ENCODE measurements at places on chromosomes 5 and 9.

DNA sequence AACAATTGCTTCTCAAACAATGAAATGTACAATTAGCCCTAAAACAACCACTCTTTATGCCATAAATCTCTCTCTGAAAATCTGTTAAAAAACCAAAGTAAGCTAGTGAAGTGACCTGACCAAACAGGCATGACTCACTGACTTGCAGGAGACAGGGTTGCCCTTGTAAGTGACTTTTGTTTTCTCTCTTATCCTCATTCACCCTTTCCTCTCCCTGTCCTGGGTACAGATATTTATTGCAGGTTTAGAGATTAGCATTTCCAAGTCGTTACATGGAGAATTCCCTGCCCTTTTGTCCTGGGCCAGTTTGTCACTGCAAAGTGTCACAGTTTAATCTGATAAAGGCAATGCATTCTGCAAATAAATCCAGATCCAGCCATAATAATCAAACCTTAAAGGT, 484.2 kb downstream of the IRX1 start:
- no peak for DNase-seq

DNA sequence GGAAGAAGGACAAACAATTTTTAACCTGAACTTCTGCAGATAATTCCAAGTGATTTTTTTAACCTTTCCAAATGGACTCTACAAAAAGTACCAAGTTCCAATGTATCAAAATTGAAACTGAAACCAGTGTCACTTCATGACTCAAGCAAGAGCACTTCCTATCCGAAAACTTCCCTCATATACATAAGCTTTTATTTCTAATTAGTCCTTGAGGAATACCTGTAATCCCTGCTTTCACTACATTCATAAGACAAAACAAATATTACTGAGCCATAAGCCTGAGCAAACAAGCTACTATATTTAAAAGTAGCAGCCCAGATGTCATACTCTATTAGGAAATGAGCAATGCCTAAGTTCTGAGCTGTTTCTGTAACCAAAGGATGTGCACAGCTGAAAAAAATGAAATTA, 224.4 kb downstream of the EBF1 start:
- no peak for DNase-seq

- DNase-seq: peak; percentile 53
Measured at GRCh38 chr5:157253547-157253946, 12.4 kb upstream of the CYFIP2 start.

DNA sequence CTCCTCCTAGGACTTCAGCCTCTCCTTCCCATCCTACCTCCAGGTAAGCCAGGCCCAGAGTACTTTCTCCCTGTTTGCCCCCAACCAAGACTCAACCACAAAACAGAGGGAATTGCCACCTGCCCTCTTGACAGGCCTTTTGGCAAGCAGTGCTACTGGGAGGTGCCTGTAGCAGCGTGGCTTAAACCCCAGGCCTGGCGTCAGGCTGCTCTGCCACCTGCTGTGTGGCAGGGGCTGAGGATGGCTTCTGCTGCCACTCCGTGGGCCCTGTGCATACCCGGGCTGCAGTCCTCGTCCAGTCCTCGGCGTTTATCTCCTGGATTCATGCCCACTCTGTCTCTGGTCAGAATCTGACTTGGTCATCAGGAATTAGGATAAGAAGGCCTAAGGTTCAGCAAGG, 163.1 kb downstream of the PAX5 start:
- DNase-seq: peak; percentile 78

DNA sequence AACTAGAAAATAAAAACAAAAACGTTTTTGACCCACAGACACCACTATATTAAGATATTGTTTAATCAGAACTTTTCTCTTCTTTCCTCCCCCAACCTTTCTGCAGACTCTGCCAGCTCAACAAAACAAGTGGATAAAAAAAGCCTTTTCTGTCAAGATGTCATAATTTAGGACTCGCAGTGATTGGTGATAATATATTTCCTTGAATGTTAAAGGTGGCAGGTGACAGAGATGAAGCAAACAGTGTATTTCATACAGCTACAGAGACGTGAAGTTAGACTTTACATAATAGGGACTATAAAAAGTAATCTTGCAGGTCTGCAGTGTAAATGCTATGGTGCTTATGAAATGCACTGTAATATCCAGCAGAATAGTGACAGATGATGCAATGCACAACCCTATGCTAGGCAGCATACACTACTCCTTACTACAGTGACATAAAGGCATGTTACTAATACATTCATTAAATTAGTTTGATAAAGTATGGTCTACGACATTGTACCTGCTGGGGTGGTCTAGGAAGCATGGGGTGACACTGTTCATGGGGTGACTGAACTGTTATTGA, 326.7 kb upstream of the GRAMD2B start:
- DNase-seq: no peak

GRCh38 chr5:8919096-8919495, 626.8 kb downstream of the SEMA5A start:
- no peak for DNase-seq

DNA sequence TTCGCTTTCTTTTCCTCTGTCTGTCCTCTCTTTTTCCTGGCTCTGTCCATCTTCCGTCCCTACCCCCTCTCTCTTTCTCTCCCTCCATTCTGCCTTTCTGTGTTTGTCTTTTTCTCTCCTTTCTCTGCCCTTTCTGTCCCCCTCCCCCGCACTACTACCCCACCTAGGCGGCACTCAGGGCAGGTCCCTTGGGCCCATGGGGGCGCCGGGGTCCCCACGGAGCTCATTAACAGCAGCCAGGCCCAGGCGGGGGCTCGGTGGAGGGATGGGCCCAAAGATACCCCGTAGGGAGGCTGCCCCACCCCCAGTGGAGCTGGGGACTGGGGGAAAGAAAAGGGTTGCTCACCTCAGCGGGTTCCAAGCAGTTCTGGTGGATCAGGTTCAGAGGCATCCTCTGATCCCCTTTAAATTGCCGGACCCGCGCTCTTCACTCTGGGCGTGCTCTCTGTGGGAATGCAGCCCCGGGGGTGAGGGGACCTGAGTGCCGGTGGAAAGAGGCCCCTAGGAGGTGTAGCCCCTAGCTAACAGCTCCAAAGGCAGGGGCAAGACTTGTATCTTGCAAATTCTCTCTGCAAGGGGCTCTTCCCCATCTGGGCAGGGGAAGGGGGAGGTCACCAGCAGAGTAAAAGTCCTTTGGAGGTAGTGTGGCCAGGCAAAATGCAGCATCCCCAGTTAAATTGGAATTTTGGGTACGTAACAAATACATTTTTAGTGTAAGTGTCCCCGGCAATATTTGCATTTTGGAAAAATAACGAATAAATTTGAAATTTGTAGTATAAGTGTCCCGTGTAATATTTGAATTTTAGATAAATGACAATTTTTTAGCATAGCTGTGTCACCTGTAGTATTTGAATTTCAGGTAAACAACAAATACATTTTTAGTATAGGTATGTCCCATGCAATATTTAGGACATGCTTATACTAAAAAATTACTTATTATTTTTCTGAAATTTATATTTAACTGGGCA, 7.4 kb downstream of the LHX2 start:
- no peak for DNase-seq

DNA sequence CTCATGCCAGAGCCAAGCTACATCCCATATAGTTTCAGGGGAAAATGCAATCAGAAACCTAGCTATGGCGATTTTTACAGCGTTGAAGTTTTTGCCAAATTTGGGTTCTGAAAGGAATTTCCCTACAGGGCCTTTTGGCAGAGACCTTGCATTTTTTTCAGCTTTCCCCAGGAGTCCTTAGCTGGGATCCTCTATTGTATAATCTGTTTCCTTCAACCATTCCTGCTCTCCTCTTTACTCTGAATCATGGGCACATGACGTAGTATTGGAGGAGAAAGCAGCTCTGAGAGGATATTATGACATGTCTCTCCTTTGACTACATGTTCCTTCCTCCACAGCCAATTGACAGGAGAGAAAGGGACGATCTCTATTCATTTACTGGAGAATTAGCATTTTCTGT, 118.5 kb upstream of the ERCC6L2 start:
- no peak for DNase-seq

DNA sequence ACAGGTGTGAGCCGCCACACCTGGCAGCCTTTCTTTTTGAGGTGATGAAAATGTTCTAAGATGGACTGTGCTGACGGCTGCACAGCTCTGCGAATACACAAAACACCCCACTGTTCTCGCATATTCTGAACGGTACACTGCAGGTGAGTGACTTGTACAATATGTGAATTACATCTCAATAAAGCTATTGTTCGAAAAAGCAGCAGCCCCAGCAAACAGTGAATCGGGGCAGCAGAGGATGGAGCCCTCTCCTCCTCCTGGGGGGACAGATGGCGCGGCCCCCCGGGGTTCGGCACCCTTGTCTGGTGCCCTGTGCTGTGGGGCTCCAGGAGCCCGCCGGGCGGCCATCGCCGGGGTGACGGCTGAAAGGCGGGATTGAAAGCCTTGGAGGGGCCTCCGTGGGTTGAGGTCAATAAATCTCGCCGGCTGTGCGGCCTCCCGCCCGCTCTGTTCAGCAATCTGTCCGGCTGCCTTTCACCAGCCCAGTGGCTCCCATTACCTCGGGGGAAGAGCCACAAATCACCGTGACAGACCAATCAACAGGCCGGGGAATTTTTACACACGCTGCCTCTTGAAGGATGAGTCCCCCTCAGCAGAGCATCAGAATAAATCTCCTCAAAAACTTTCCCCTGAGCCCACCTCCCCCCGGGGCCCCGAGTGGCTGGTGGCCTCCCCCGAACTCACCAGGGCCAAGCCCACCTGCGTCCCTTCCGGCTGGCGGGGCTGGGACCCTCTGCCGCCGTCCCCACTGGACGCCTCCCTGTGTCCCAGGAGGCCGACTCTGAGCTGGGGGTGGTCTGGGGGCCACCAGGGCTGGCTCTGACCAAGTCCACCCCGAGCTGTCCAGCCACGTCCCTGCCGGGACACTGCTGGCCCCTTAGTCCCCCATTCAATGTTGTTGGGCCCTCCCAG, 37.8 kb upstream of the TMEM250 start:
- DNase-seq: no peak

DNA sequence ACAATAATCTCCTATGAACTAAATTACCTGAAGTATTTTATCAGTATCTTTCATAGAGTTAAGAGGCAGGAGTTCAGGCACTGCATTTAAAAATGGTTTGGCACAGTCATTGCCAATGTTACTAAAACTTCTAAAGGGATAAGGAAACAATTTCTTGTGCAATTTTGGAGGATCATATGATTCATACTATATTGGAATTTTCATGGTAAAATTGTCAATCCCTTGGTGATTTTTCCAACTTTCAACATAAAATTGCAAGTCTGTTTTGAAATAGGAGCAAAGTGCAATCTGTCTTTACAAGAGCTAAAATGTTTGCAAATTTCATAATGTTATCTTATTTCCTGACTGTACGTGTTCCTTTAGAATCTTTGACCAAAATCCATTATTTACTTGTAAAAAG, 211.1 kb downstream of the DMRTA1 start:
- DNase-seq: no peak

DNA sequence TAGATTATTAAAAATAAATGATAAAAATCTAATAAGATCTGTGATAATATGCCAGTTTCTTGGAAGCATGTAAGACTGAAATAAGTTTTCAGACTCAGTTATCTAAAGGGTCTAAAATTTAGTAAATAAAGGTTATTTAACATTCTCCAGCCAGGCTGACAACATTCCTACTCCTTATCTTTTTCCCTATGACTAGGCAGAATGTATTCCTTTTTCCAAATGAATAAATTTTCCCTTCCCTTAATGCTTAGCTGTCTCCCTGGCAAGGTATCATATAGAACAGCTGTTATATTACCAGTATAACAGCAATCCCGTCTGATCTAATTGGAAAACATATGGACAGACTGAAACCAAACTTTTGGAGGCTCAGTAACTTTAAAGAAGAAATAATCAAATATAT, 13.0 kb downstream of the MEGF9 start:
- DNase-seq: no peak

- no peak for DNase-seq
Measured at GRCh38 chr5:133381571-133382365, 230.6 kb downstream of the FSTL4 start.

DNA sequence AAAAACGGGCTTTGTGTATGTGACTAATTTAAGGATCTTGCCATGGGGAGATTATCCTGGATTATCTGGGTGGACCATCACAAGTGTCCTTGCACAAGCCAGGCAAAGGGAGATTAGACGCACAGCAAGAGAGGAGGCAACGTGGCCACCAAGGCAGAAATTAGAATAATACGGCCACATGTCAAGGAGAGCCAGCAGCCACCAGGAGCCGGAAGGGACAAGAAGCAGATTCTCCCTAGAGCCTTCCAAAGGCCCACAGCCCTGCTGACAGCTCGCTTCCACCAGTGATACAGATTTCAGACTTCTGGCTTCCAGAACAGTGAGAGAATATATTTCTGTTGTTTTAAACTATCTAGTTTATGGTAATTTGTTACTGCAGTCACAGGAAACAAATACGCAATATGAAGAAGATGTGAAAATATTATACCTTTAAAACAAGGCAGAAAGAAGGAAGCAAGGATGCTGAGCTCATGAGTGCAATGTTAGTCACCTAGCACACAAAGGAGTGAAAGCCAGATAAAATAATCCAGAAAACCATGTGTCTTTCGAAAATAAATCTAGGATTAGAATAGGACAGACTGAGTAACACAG, 28.7 kb upstream of the F2RL1 start:
- no peak for DNase-seq

DNA sequence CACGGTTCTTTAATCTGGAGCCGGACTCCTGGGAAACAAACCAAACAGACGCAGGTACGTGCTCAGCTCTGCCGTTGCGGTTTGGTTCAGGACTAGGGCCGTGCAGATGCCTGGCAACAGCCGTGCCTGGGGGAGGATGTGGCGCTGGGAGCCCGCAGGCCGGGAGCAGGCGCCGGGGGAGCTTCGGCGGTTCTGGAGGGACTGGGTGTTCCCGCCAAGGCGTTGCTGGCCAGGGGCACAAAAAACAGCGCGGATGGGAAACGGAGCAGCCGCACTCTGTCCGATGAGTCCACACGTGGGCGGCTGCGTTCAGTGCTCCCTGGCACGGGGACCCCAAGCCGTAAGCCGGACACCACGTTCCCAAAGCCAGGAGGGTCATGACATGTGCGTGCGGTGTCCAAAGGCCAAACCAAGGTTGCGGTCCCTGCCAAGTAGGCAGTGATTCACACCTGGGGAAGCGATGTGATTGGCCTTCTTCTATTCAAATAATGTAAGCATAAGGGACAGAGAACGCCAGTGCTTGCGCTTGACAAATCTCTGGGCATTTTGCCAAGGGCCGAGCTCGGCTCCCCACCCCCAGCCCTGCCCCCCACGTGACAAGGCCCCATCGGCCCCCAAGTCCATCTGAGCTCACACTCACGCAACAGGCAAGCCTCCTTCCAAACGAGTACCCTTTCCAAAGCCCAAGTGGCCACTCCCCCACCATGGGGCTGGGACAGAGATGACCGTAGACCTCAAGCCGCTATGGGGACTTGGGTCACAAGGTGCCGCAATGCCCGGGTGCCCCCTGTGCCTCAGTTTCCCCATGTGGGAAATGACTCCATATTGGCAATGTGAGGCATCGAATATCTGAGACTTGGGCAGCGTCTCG, 49.7 kb upstream of the NKD2 start:
- DNase-seq: no peak

- no peak for DNase-seq
Measured at GRCh38 chr5:154728939-154729588, 26.1 kb upstream of the LARP1 start.
